D721Med (cell line): ENCODE measurements at places on chromosomes 16 and 17.

GRCh38 chr17:72338847-72339790 lies 218.3 kb downstream of the SOX9 start:
- DNase-seq: no peak

- no peak for DNase-seq
These were observed 111.9 kb downstream of the GSG1L start for GRCh38 chr16:27951489-27952120.

DNA sequence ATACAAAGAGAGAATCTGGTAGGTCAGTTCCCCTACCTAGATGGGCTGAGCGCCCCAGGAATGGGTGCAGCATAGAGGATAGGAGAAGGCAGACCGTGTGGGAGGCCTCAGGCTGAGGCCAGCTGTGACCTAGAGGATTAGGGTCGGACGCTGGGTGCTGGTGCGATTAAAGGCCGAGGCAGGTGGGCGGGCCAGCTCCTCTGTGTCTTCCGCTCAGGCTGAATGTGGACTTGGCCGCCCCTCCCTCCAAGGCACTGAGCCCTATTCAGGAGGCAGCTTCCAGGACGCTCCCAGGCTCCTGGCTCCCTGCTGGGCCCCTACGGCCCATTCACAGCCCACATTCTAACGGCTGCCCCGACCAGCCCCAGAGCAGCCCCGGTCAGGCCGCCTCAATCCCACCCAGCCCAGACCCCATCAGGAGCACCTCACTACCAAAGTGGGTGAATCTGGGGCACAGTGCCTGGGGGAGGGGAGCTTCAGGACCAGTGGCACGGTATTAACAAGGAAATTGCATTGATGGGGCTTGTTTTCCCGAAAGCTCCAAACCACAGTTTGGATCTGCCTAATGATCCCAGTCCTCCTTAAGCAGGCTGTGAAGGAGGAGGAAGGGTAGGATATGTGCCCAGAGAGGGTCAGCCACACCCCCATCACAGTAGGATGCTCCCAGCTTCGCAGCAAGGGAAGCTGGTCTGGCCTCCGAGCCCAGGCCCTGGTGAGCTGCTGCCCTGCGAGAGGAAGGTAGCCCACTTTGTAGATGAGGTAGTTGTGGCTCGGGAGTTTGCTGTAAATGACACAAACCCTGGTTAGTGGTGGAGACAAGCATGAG lies 14.5 kb downstream of the RHBDL3 start:
- DNase-seq: peak; percentile 55

DNA sequence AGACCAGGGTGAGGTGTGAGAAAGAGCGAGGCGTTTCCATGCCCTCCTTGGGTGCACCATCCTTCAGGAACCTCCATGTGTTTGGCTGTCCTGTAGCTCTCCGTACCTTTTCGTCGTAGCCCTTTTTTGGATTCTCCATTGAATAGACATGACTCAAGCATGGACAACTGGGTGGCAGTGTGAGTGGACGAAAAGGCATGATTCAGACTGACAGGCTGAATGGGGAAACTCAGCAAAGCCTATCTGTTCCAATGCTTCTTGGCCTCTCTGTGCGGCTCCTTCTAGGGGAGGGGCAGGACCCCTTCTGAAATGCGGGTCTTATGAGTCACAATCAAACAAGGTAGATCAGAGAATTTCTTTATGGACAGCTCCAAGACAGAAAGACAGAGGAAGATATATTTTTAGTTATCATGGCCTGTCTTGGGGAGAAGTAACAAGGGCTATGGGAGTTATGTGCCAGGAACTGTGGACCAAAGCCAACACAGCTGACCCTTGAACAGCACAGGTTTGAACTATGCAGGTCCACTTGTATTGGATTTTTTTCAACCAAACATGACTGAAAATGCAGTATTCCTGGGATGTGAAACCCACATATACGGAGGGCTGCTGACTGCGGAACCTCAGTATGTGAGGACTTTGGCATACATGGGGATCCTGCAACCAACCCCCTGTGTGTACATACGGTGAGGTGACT lies 22.9 kb downstream of the ADORA2B start:
- no peak for DNase-seq

- DNase-seq: no peak
These were observed 121.2 kb downstream of the SNX29 start for GRCh38 chr16:12097523-12098428.

- no peak for DNase-seq
These were observed 1.1 kb upstream of the ZNF200 start for GRCh38 chr16:3235856-3236669.

DNA sequence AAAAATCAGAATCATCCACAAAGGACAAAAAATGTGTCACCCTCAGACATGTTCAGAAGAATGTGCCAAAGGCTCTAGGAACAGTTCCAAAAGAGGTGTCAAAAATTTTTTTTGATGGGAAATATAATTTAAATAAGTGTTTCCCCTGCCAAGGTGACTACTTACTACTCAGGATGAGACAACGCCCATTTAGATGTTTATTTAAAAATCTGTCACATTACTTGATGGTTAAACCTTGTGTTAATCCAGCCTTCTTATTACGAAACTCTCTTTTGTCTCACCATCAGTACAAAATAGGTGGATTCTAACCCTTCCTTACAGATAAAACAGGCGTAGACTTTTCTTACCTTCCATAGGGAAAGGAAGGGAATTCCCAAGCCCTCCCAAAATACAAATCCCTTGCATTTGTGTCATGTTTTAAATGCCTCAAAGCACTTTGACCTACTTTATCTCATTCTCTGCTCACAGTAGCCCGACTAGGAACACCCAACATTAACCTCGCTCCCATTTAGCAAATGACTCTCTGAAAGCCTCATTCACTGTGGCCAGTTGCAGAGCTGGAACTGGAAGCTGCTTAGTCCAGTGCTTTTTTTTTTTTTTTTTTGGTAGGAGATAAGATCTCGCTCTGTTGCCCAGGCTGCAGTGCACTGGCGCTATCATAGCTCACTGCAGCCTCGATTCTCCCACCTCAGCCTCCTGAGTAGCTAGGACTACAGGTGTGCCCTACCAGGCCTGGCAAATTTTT lies 5.8 kb upstream of the GNA13 start:
- DNase-seq: no peak

- no peak for DNase-seq
These were observed 31.0 kb downstream of the HEATR3 start for GRCh38 chr16:50096791-50097190.

- DNase-seq: no peak
These were observed 20.5 kb downstream of the LASP1 start for GRCh38 chr17:38890410-38890746.

GRCh38 chr17:76085066-76085730 lies 6.2 kb downstream of the ZACN start:
- DNase-seq: no peak

GRCh38 chr17:44307387-44308186 lies 814 bp upstream of the RUNDC3A start:
- peak; percentile 80 for DNase-seq

DNA sequence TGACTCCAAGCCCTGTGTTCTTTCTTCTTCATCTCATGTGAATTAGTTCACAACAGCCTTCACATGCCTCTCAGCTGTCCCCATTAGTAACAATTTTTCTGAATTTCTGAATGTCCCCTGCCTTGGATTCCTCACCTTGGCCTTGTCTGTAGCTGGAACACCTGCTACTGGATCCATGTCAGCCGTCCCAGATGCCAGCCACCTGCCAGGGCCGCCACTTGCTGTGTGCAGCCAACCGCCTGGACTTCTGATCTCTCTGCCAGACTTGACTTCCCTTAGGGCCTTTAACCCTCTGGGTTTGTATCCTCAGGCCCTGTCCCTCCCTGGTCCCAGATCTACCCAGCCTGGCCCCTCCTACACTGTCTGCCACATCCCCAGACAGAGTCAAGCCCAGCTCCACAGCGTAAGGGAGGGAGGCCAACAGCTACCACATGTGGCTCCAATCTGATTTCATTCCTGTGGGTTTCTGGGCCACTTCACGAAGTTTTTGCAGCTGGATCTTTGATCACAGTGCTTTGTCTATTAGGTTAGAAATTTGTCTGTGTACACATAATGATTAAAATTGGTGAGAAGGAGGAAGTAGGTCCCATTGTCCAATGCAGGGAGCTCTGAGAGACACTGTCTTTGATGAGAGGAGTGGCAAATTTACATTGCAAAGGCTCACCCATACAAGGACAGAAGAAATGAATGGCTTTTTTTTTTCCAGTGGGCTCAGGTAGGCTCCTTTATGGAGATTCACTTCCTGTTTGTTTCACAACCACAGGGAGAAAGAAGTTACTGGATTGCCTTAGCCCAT lies 15.3 kb downstream of the MPP2 start:
- no peak for DNase-seq

DNA sequence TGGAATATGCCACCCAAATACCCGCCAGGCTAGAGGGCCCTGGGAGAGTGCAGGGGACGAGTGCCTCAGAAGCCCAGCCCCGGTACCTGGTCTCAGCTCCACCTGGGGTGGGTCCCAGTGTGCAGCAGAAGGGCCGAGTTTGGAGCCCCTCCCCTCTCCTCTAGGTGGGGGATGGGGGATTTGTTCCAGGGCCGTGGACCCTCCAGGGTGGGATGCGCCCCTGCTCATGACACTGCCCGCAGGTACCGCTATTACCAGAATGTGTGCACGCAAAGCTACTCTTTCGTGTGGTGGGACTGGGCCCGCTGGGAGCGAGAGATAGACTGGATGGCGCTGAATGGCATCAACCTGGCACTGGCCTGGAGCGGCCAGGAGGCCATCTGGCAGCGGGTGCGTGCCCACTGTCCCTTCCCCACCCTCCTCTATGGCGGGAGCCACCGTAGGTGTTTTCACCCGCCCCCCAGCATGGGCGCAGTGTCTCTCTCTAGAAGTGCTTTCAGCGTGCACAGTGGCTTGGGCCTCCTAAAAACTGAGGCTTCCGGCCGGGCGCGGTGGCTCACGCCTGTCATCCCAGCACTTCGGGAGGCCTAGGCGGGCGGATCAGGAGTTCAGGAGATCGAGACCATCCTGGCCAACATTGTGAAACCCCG lies 1.2 kb downstream of the NAGLU start:
- no peak for DNase-seq

DNA sequence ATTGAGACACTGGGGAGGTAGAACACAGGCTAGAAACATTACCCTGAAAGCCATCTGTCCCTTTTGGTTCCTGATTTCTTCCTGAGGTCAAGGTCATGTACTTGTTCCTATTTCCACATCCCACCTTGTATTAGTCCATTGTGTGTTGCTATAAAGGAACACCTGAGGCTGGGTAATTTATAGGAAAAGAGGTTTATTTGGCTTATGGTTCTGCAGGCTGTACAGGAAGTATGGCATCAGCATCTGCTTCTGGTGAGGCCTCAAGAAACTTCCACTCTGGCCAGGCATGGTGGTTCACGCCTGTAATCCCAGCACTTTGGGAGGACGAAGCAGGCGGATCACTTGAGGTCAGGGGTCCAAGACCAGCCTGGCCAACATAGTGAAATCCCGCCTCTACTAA lies 7.4 kb upstream of the MED9 start:
- no peak for DNase-seq

DNA sequence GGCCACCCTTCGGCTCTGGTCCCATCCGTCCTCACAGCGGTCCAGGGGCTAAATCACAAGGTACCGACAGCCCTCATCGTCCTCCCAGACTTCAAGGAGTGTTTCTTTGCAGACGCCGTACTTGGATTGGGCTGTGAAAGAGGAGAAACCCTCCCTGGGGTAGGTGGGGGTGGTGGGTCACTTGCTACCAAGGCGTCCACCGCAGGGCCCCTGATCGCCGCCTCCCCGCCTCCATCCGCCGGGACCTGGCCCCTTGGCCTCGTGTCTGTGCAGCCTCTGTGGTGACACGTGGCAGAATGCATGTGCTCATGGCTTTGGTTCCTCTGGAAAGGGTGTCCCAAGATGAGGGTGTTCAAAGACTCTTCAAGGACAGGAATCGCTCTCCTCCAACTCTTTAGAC lies 151.4 kb downstream of the BANP start:
- DNase-seq: no peak

DNA sequence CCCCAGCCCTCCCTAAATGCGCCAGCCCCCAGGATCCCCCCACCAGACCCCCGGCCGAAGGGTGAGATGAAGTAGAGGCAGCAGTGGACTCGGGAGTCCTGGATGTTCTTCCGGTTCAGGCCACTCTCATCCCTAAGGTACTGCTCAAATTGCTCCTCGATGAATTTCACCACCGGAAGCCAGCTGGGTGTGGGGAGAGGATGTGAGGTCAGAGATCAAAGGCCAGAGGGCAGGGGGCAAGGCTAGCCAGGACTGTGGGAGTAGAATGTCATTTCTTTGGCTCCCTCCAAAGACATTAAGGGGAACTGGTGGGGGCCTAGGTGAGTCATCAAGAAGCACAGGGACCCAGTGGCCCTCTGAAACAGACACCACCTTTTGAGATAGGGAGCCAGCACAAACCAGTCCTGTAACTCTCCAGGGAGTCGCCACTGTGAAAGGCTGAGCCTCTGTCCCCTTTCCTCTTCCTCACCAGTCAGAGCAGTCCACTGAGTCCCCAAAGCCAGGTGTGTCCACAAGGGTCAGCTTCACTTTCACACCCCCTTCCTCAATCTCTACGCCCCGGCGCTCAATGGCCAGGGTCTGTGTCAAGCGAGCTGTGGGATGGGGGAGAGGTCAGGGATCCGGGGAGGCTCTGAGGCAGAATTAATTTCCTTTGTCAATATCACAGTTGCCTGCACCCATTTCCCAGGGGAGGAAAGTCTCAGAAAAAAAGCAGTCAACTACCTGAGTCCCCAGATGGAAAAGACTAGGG lies 895 bp downstream of the SEPTIN1 start:
- no peak for DNase-seq

DNA sequence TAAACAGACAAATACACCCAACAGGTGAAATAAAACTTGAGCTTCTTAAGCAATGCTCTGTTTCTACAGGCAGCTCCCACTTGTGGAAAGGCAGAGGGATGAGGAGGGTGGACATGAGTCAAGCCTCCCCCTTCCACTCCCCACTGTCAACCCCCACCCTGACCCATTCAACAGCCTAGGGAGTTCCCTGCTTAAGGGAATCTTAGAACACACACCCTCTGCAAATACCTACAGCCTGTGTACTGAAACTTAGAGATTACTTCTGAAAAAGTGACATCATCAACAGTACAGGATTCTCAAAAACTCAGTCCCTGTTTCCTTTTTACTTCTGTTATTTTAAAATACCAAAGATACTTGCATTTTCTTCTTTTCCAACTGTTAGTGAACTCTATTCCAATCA lies 345.4 kb downstream of the SOX9 start:
- no peak for DNase-seq

GRCh38 chr16:80717611-80718010 lies 86.8 kb downstream of the CDYL2 start:
- no peak for DNase-seq

DNA sequence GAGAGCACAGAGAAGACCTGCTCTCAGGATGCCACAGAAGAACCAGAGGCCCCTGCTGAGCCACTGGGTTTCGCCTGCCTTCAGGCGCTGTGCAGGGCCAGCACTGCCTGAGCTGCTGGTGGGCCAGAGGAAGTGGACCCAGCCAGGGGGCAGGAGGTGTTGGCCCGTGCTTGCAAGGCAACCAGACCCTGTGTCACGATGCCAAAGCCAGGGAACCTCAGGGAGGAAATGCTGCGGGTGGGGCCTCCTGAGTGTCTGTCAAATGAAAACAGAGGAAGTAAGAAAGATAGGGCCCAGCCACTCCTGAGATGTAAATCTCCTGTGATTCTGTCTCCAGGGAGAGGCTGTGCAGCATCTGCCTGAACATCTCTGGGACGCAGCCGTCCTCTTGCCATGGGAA lies 58.1 kb upstream of the ADORA2B start:
- no peak for DNase-seq

GRCh38 chr17:34246881-34247280 lies 8.2 kb upstream of the CCL2 start:
- DNase-seq: no peak

GRCh38 chr17:9279893-9280292 lies 258.6 kb downstream of the NTN1 start:
- no peak for DNase-seq
